ENCODE measurements at places on chromosomes 5 and 9.

GRCh38 chr9:37155601-37156000 lies 35.2 kb downstream of the ZCCHC7 start:
- no peak for DNase-seq

- peak; percentile 45 for DNase-seq
These were observed 9.9 kb downstream of the C9orf40 start for GRCh38 chr9:74942801-74943200.

DNA sequence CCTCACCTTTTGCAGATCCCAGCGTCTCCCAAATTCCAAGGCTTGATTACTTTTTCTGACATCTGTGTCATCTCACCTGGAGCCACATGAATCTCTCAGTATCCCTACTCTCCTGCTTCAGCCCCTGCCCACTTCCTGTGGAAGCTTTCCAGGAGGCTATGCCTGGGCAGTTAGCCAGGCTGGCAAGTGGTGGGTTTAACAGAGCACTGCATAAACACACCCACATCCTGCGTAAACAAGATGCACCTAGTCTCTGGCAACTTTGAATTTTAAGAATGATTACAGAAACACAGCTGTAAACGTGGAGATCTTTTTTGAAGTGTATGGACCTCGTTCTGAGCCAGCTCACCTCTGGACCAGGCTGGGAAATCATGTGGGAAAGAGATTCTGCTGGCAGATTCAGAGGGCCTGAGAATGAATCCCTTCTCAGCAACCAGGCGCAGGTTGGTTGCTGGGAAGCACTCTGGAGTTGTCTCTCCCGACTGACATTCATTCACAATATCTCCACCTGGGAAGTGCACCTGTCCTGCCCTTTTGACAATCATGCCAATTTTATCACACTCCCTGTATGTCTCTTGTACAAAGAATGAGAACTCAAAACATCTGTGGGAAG lies 55.7 kb upstream of the FANCC start:
- DNase-seq = no peak

DNA sequence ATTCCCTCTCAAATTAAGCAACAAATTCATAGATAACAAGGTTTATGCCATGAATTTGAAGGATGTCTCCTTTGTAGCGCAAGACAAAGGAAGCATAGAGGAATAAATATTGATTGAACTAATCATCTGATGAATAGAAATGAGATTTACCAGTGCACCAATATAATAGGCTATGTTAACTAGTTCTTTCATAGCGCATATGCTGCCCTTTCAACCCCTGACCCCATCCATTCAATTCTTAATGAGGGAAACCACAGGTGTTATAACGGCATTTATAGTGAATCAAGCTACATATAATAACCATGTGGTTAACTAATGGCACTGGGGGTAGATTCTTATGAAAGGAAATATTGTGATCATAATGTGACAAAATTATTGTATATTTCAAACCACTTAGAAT lies 6.5 kb downstream of the RORB start:
- no peak for DNase-seq

- DNase-seq = no peak
These were observed 131.4 kb downstream of the FAM114A2 start for GRCh38 chr5:153907170-153907775.
